ENCODE measurements at places on chromosomes 4 and X. TPM values are rescaled to one million over a fixed set of nuclear protein-coding genes. Genes with fewer than 3 reads are reported as not detected.

DNA sequence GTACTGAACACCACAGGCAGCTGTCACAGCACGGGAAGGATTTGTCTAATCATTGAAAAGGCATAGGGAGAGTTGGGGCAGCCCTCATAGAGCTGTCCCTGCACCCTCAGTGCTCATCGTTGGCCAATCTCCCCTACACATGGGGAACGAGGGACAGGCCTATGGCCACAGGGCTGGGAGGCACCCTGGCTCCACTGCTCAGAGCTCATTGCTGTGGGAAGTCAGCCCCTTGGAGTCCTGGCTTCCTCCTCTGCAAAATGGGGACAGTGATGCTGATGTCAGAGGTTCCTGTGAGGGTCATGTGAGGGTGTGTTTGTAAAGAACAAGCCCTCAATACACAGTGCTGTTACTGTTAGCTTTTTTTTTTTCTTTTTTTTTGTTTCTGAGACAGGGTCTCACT is 19.3 kb upstream of the HTRA3 start:
- DNase-seq = no peak

Gene MTCP1
- 15.3 TPM for total RNA-seq

- DNase-seq = peak; percentile 41
Observed at GRCh38 chrX:101595739-101596419, 21.9 kb downstream of the ARMCX6 start.

- DNase-seq = no peak
Observed at GRCh38 chr4:156335721-156336120, 382.1 kb upstream of the CTSO start.

Gene SLC25A14
- 18.5 TPM for total RNA-seq

Data from neural crest cell (in vitro differentiated cells).